SK-N-SH (cell line): ENCODE measurements at places on chromosomes 1 and 21. TPM values are rescaled to one million over a fixed set of nuclear protein-coding genes. Genes with fewer than 3 reads are reported as not detected.

- peaks cover 13% of the 10 kb centered on the region for H3K4me1 ChIP-seq
- peak; percentile 85 for DNase-seq
- H3K4me3 ChIP-seq: peak overlapping the region; percentile 51
- H3K27me3 ChIP-seq: no peaks in the 10 kb centered on the region
Measured at GRCh38 chr1:156689035-156689952, 12.1 kb upstream of the NES start.

- no peak overlapping the region for H3K4me3 ChIP-seq
- DNase-seq: no peak
- H3K36me3 ChIP-seq: peaks cover 20% of the 10 kb centered on the region
- H3K27ac ChIP-seq: no peak overlapping the region
- H3K27me3 ChIP-seq: no peaks in the 10 kb centered on the region
Measured at GRCh38 chr1:155396874-155397476, 76.3 kb downstream of the RUSC1 start.

- H3K27ac ChIP-seq: no peak overlapping the region
- H3K36me3 ChIP-seq: peaks cover 2% of the 10 kb centered on the region; the same call in 1 of the 2 replicates
- H3K4me1 ChIP-seq: no peaks in the 10 kb centered on the region
- no peak for DNase-seq
- no peak overlapping the region for H3K4me3 ChIP-seq
Measured at GRCh38 chr1:231767471-231767870, 140.9 kb downstream of the DISC1 start.

DNA sequence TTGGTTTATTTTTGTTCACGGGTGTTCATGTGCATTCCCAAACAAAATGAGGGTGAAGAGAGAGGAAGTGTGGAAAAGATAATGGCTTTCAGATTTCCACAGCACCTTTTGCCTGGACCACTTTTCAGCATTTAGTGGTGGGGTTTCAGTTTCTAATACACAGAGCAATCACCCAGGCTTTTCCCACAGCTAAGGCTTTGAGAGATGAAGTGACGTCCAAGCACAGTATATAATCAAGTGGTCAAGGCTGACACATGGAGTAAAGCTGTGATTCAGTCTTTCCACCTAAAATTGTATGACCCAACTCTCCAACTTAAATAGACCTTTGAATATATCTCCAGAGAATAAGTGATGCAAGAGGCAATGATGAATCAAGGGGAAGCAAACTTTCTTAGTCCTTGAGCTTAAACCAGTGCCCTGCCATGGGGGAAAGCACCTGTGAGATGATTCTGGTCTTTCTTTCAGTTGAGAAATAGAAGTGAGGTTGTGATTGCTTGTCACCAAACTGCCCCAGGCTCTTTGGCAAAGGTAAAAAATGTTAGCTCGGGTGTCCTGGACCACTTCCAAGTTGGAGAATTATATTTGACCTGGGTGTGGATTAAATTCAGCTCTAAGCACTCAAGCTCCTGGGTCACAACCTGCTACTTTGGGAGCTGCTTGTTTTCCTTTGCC, 2.4 kb upstream of the PIK3R3 start:
- DNase-seq: no peak
- 0 out of 2 replicates have a peak, but pooled peaks cover 15% of the 10 kb centered on the region for H3K4me1 ChIP-seq
- no peaks in the 10 kb centered on the region for H3K36me3 ChIP-seq
- H3K27me3 ChIP-seq: no peaks in the 10 kb centered on the region
- H3K27ac ChIP-seq: no peak overlapping the region

GRCh38 chr21:46554431-46555224, 50.3 kb downstream of the S100B start:
- no peaks in the 10 kb centered on the region for H3K4me1 ChIP-seq
- H3K4me3 ChIP-seq: no peak overlapping the region
- no peaks in the 10 kb centered on the region for H3K27me3 ChIP-seq
- no peak overlapping the region for H3K27ac ChIP-seq
- H3K36me3 ChIP-seq: peaks cover 31% of the 10 kb centered on the region
- DNase-seq: no peak

DNA sequence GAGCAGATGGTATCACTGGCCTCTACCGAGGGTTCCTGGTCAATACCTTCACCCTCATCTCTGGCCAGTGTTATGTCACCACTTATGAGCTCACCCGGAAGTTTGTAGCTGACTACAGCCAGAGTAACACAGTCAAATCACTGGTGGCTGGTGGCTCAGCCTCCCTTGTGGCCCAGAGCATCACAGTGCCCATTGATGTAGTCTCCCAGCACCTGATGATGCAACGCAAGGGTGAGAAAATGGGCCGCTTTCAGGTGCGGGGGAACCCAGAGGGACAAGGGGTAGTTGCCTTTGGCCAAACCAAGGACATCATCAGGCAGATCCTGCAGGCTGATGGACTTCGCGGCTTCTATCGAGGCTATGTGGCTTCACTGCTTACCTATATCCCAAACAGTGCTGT, 6.1 kb downstream of the SLC25A44 start:
- DNase-seq: no peak
- H3K4me3 ChIP-seq: no peak overlapping the region
- peaks cover 49% of the 10 kb centered on the region for H3K36me3 ChIP-seq
- H3K27me3 ChIP-seq: no peaks in the 10 kb centered on the region

- no peaks in the 10 kb centered on the region for H3K4me1 ChIP-seq
- no peaks in the 10 kb centered on the region for H3K36me3 ChIP-seq
- peaks cover 23% of the 10 kb centered on the region; the same call in 1 of the 2 replicates for H3K27me3 ChIP-seq
- H3K4me3 ChIP-seq: no peak overlapping the region; the same call in 1 of the 2 replicates
- DNase-seq: peak; percentile 80
Measured at GRCh38 chr21:37675202-37675801, 241.0 kb downstream of the KCNJ6 start.

DNA sequence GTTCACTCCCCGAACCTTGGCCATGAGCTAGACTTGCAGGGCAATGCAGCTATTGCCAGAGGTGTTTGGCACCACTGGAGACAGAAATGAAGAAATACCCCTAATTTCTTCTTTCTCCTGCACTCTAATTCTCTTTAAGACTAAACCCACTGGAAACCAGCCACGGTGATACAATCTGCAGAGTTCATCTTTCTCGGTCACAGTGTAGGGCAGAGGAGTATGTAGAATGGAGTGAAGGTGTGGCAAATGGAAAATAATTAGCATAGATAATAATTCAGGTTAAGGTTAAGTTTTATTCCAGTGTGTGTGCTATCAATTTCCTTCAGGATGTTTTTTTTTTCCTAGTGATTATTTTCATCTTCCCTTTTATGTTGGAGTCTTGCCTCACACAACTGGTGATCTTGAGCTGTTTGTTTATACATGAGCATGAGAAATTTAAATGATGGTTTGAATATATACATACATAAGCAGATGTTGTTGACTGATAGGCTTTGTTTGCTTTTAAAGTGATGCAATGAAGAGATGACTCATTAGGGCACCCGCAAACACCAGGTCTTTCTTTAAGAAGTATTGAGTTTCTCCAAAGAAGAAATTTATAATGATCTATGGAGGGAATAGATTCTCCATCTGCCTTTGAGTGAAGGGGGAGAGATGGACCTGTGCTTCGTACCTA, 81.9 kb downstream of the SPATA17 start:
- no peak overlapping the region for H3K4me3 ChIP-seq
- no peak for DNase-seq
- no peaks in the 10 kb centered on the region for H3K4me1 ChIP-seq
- H3K36me3 ChIP-seq: no peaks in the 10 kb centered on the region

DNA sequence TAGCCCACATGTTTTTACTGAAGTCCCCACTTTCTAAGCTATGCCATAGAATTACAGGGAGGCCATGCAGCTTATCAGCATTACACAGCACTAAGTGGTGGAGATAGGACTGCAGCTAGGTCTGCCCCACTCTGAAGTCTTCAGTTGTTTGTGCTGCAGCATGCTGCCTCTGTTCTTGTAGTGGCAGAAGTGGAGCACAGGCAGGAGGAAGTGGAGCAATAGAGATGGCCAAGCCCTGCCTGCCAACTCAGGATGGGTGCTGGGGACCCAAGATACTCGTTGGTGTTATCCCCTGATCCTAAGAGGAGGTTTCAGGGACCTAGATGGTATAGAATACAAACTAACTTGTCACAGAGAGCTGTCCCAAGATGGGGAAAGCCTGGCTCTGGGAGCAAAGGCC, 12.9 kb downstream of the MRPL37 start:
- no peaks in the 10 kb centered on the region for H3K4me1 ChIP-seq
- H3K36me3 ChIP-seq: peaks cover 44% of the 10 kb centered on the region
- H3K27me3 ChIP-seq: no peaks in the 10 kb centered on the region
- no peak overlapping the region for H3K4me3 ChIP-seq
- H3K27ac ChIP-seq: no peak overlapping the region

DNA sequence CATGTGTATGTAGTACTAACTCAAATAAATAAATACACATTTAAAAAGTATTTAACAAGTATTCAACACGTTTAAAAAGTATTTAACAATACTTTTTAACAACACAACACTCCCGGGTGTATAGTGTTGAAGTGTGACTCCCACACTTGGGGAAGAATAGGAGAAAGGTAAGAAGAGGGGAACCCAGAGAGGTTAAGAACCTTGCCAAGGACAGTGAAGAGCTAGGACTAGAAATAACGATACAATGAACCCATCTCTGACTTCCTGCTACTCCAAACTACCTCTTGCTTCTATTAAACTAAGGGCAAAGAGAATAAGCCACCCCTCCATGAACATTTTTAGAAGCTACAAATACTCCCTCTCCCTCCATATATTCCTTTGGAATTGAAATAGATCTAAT, 1.7 kb upstream of the GFI1 start:
- H3K4me3 ChIP-seq: no peak overlapping the region
- peaks cover 8% of the 10 kb centered on the region; the same call in 1 of the 2 replicates for H3K4me1 ChIP-seq
- no peak overlapping the region for H3K27ac ChIP-seq

DNA sequence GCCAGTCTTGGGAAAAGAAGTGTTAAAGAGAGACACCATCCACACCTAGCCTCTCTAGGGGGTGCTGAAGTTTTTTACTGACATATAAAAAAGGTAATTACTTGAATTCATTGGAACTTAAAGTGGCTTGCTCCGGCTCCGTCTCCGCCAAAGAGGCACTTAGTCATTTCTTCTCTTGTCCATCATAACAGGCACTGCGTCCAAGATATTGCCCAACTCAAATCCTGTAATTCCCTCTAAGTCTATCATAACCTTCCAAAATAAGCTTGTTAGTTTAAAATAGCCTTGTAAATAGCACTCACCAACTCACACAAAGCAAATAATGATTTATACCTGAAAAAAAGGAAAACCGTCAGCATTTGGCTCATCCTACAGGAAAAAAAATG, 160.5 kb downstream of the ZBTB18 start:
- DNase-seq: no peak
- H3K27ac ChIP-seq: no peak overlapping the region
- H3K36me3 ChIP-seq: no peaks in the 10 kb centered on the region
- H3K4me1 ChIP-seq: peaks cover 4% of the 10 kb centered on the region
- no peaks in the 10 kb centered on the region for H3K27me3 ChIP-seq

GRCh38 chr1:116777831-116778830, 23.9 kb downstream of the CD2 start:
- no peaks in the 10 kb centered on the region for H3K27me3 ChIP-seq
- no peak for DNase-seq
- H3K27ac ChIP-seq: no peak overlapping the region
- H3K36me3 ChIP-seq: no peaks in the 10 kb centered on the region

GRCh38 chr1:205510308-205510950, 6.0 kb downstream of the CDK18 start:
- peaks cover 48% of the 10 kb centered on the region; the same call in 1 of the 2 replicates for H3K4me1 ChIP-seq
- no peak for DNase-seq
- H3K27me3 ChIP-seq: no peaks in the 10 kb centered on the region
- H3K4me3 ChIP-seq: no peak overlapping the region
- no peak overlapping the region for H3K27ac ChIP-seq

DNA sequence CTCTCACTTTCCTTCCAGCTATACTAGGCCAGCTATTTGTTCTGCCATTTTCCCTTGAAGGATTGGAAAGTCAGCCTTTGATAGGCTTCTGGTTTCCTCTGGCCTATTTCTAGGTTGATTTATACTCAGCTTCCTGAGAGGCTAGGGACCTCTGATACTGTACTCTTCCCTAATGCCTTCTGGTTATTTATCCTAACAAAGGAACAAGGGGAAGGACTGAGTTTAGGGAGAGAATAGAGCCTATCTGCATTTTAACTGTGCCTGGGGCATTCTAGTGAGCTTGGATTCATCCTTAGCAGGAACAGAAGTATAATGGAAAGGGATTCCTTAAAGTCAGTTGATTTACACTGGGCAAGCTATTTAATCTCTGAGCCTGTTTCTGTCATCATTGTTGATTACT, 11.8 kb upstream of the TMEM39B start:
- H3K27ac ChIP-seq: no peak overlapping the region
- H3K4me1 ChIP-seq: peaks cover 12% of the 10 kb centered on the region; the same call in 1 of the 2 replicates
- H3K36me3 ChIP-seq: peaks cover 63% of the 10 kb centered on the region
- no peak overlapping the region for H3K4me3 ChIP-seq
- DNase-seq: no peak

DNA sequence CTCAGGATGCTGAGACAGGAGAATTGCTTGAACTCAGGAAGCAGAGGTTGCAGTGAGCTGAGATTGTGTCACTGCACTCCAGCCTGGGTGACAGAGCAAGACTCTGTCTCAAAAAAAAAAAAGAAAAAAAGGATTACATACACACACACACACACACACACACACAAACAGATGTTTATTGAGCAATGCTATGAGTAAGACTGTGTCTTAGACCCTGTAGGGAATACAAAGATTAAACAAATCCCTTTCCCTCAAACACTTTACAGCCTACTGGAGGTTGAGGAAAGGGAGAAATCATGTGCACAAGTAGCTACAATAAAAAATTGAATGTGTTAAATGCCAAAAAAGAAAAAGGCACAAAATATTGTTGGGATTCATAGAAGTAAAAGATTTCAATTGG, 58.1 kb downstream of the RPAP2 start:
- no peak overlapping the region for H3K27ac ChIP-seq
- DNase-seq: no peak
- H3K4me1 ChIP-seq: no peaks in the 10 kb centered on the region
- H3K4me3 ChIP-seq: no peak overlapping the region
- H3K27me3 ChIP-seq: no peaks in the 10 kb centered on the region

GRCh38 chr1:18407166-18408045, 73.3 kb upstream of the KLHDC7A start:
- no peak for DNase-seq
- H3K4me3 ChIP-seq: no peak overlapping the region
- no peaks in the 10 kb centered on the region for H3K4me1 ChIP-seq
- no peaks in the 10 kb centered on the region for H3K36me3 ChIP-seq
- H3K27me3 ChIP-seq: no peaks in the 10 kb centered on the region

DNA sequence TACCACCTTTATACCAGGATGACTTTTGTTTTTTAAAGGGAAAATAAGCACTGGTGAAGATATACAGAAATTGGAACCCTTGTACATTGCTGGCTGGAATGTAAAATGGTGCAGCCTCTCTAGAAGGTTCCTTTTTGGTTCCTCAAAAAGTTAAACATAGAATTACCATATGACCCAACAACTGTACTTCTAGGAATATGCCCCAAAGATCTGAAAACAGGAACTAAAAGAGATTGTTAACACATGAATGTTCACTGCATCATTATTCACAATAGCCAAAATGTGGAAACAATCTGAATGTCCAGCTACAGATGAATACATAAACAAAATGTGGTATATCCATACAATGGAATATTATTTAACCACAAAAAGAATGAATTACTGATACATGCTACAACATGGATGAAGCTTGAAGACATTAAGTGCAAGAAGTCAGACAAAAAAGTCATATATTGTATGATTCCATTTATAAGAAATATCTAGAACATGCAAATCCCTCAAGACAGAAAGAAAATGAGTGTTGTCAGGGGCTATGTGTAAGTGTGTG, 84.9 kb upstream of the DMRTA2 start:
- H3K27ac ChIP-seq: no peak overlapping the region
- H3K4me3 ChIP-seq: no peak overlapping the region
- no peaks in the 10 kb centered on the region for H3K4me1 ChIP-seq
- H3K27me3 ChIP-seq: no peaks in the 10 kb centered on the region
- peaks cover 21% of the 10 kb centered on the region for H3K36me3 ChIP-seq

The CD5L gene
- polyA plus RNA-seq: not detected in 2 replicates

The PROX1 gene
- polyA plus RNA-seq: 0.25 and 0.45 TPM in 2 replicates

The SIPA1L2 gene
- polyA plus RNA-seq: 0.48 and 0.55 TPM in 2 replicates

The MMP23B gene
- 0.96 and 1.2 TPM in 2 replicates for polyA plus RNA-seq

The BLZF1 gene
- 9.5 and 16.0 TPM in 2 replicates for polyA plus RNA-seq

The C1orf87 gene
- polyA plus RNA-seq: not detected in 2 replicates

The LCK gene
- polyA plus RNA-seq: not detected in 2 replicates

The PTGS2 gene
- 5.9 and 6.3 TPM in 2 replicates for polyA plus RNA-seq

The CHRM3 gene
- 0.07 and 0.16 TPM in 2 replicates for polyA plus RNA-seq

The LENEP gene
- 0.26 TPM in 1 of 2 replicates, not detected in the other for polyA plus RNA-seq
